ENCODE measurements at places on chromosomes 7 and 10. TPM values are rescaled to one million over a fixed set of nuclear protein-coding genes. Genes with fewer than 3 reads are reported as not detected.
A peak's percentile ranks its signal among the peaks of the same experiment; 100 is the strongest.

GRCh38 chr10:81472927-81473470 lies 402.0 kb upstream of the NRG3 start:
- no peak for DNase-seq

- no peak for DNase-seq
These were observed 420.9 kb upstream of the MGMT start for GRCh38 chr10:129046065-129046681.

DNA sequence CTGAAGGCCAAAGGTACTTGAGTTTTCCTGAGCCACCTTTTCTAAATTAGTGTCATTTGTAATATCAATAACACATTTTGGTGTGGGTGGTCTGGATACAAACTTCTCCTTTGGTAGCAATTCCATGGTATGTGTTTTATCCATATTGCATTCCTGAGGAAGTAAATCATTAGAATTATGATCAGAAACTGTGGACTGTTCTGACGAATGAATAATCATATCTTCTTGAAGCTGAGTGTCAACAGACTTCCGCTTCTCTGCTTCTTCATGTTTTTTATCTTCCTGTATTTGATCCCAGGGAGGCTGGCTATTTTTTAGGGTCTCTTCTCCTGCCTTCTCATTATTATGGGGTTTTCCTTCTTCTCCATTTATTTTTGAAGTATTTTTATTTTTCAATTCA lies 81.4 kb downstream of the NRBF2 start:
- DNase-seq, result no peak

DNA sequence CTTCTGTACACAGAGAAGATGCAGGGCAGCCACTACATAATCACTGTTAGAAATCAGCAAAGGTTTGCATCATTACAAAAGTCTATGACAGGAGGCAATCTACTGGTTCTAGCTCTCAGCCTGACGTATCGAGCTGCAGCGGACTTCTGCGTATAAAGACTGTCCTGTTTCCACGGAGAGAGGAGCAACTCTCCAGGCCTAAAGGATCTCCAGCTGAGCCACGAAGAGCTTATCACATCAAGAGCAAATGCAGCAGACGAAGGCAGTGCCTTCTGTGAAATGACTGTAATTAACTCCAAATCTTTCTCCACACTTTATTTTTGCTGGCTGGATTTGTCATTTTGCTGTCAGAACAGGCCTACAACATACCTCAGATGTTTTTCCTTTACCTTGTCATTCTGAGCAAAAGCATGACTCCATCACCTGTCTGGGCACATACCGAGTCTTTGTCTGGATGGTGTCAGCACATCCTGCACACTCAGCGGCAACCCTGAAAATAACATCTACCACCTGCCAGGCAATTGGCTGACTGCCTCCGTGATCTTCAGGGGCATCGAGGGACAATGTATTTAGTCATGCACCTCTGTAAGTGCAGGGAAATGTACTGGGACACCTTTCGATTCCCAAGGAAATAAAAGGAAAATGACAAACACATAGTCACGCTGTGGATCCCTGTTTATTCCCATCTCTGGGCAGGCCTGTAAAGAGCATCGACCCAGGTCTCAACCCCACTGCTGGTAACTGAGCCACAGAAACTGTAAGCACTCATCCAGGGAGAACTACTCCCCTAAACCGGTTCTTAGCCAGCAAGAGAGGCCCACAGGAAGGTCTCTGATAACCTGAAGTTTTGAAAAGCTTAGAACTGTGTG lies 26.3 kb upstream of the SH3PXD2A start:
- no peak for DNase-seq

DNA sequence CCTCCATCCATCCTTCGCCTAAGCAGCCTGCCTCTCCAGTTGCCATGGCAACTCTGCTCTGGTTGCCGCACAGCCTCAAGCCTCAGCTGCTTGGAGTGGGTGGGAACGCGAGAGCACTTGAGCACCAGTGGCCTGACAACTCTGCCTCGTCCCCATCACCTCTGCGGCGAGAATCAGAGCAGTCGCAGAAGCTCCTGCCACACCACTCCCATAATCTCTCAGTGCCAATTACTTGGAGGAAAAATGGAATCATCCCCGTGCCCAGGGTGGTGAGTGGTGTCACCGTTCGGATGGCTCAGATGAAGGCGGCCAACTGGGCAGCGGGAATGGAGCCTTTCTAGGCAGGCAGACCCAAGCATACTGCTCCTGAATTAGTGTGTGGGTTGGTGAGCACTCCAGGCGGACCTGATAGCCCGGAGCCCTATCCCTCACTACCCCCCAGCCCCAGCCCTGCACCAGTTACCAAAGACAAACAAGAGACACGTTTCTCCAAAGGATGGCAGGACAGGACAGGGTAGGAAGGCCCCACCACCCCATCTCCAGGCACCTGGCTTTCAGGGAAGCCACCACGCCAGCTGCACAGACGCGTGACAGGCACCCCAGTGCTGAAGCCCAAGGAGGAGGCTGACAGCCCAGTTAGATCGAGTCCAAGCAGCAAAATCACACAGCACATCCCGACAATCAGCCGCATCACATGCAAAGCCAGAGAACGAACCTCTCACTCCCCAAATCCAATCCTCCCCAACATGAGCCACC lies 335.4 kb downstream of the PTPRN2 start:
- DNase-seq, result no peak

GRCh38 chr10:32378363-32379317 lies 31.7 kb upstream of the EPC1 start:
- DNase-seq, result peak; percentile 98

DNA sequence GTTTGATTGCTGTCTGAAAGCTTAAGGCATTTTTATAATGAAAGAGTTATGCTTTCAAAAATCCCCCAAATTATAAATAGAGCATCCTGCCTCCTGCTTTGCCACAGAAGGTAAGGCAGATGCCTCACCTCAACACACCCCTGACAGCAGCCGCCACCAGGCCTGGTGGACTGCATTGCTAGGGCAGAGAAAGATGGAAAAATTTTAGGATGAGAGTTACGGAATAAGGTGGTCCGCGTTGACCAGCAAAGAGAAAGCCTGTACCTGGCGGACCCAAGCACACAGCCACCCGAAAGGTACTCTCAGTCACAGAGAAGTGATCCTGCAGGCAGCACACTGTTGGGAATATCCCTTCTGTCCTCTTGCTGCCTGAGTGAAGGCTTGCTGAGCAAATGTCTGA lies 360.4 kb upstream of the SHH start:
- no peak for DNase-seq

- DNase-seq, result no peak
These were observed 2.2 kb downstream of the IFIT2 start for GRCh38 chr10:89304026-89304425.

DNA sequence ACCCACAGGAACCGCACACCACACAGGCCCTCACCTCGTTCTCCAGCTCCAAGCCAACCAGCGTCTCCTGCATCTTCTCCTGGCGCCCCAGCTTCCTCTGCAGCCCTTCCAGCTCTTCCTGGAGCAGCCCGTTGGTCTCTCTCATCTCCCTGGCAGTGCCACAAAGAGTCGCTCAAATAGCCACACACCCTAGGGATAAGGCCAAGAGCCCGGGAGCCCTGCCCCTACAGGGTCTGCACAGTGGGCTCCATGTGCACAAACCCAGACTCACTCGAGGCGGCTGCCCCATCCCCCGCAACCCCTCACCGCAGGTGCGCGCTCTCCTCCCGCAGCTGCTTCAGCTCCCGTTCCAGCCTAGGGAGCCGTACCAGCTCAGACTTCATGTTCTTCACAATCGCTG lies 16.9 kb downstream of the MAD1L1 start:
- DNase-seq, result no peak

GRCh38 chr10:47457826-47458225 lies 26.1 kb downstream of the ANXA8 start:
- no peak for DNase-seq

DNA sequence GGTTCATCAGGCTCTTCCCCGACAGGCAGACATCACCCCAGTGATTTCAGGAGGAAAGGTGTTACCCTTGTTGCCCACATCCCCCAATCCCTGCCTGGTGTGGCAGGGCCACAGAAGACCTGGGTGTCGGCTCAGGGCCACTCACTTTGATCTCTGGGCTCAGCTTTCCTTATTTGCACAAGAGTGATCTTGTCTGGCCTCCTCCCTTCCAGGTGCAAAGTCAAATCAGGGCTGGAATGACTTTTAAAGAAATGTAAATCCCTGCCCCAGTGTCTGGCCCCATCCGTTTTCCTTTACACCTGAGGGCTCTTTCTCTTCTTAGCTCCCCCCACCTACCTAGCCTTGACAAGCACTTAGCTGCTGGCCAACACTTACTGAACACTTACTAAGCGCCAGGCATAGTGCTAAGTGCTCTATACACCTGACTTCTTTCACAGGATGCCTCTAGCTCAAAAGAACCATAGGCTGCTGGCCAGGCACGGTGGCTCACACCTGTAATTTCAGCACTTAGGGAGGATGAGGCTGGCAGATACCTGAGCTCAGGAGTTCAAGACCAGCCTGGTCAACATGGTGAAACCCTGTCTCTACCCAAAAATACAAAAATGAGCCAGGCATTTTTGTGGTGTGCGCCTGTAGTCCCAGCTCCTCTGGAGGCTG lies 979 bp upstream of the NODAL start:
- no peak for DNase-seq

DNA sequence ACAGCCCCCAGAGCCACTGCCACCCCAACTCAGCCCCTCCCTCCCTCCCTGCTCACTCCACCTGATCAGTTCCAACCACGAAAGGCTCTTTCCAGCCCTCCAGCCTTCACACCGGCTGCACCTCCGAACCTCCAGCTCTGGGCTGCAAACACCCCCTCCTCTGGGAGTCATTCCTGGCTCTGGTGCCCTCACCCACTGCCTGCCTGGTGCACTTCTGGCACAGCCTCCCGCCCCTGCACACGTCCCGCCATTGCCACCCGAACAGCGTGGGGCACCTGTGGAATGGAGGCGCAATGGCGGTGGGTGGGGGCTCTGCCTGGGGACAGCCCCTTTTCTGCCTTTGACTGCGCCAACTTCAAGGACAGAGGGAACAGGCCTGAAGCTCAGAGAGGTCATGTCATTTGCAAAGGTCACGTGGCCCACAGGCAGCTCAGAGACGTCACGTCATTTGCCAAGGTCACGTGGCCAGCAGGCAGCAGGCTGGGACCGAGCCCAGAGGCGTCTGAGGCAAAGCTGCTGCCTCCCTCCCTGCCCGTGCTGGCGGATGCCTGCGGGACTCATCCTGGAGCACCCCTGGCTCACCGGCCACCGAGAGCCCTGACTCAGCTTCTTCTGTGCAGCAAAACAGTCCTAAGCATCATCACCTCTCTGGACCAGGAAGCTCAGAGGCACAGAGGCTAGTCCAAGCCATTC lies 76.0 kb upstream of the DNAAF5 start:
- no peak for DNase-seq

DNA sequence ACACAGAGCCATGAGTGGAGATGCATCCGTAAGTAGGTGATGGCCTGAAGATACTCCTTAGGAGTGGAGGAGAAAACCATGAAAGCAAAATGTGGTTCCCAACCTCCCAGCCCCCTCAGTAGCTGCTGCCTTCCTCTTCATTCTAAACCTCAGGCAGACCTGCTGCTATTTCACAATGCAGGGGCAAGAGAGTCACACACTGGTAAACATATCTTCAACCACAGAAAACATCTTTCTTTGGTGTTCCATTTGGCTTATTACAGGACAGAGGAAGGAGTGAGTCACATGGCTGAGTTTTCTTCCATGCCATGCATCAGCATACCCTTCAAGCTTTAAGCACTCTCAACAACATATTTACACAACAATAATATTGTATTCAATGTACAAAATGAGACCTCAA lies 342.1 kb downstream of the BMPER start:
- DNase-seq, result no peak

- no peak for DNase-seq
These were observed 110.4 kb downstream of the NRCAM start for GRCh38 chr7:108345710-108346336.

GRCh38 chr10:74987339-74988053 lies 124.0 kb upstream of the SAMD8 start:
- no peak for DNase-seq

GRCh38 chr10:63582690-63583089 lies 61.5 kb downstream of the REEP3 start:
- DNase-seq, result no peak

GRCh38 chr7:19621740-19622139 lies 87.1 kb downstream of the POLR1F start:
- no peak for DNase-seq

- DNase-seq, result no peak
These were observed 1.9 kb upstream of the AEBP1 start for GRCh38 chr7:44101966-44102845.

DNA sequence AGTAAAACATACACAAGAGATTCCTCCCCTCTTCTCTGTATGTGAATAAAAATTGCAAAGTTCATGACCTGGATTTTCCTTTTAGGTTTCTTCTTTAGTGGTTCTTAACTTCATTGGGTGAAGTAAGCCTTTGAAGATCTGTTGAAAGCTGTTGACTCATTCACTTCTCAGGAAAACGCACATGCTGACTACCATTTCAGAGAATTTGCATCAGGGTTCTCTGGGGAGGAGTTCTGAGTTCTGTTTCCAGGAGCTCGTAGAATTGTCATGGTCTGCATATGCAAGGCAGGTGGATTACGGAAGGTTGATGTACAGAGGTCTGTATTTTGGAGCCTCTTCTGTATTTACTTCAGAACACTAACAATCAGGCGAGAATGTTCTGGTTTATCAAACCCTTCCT lies 962 bp upstream of the SLC26A4 start:
- DNase-seq, result no peak

GRCh38 chr10:510415-510881 lies 179.0 kb downstream of the DIP2C start:
- DNase-seq, result no peak

- peak; percentile 58 for DNase-seq
These were observed 101.7 kb upstream of the KLF6 start for GRCh38 chr10:3886641-3887251.

DNA sequence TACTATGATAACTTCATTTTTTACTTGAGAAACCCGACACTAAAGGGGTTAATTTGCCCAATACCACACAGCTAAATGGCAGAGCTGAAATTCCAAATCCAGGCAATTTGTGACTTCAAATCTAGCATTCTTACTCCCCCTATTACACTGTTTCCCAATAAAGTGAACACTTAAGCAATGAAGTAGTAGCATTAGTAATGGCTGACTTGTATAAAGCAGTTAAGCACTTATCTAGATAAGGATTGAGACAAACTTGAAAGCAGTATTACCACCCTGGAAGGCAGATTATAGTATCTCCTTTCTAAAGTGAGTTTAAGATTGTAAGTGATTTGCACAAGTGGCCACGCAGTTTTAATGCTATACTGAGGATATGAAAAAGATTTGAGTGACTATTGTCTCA lies 39.3 kb downstream of the WASL start:
- DNase-seq, result no peak

Gene ABCA13
- 5.1 TPM for total RNA-seq

Gene VENTX
- 3.3 TPM for total RNA-seq

Gene WIPF3
- 2.8 TPM for total RNA-seq

Gene C7orf25
- 5.6 TPM for total RNA-seq

Gene ANKRD22
- total RNA-seq, result 2.6 TPM

Gene ARHGEF35
- 10.8 TPM for total RNA-seq

Gene ARL3
- total RNA-seq, result 12.2 TPM

Gene EFCAB10
- 23.2 TPM for total RNA-seq

Gene CPXM2
- 5.0 TPM for total RNA-seq

Gene ACSM6
- not detected for total RNA-seq

Gene CLDN3
- 43.8 TPM for total RNA-seq

Gene ATP6V0A4
- 1.6 TPM for total RNA-seq

Gene MMP21
- total RNA-seq, result 0.21 TPM

Gene MRC1
- 14.0 TPM for total RNA-seq

Gene ENTPD1
- total RNA-seq, result 20.9 TPM

Gene OR2A1
- not detected for total RNA-seq

Gene CALHM2
- total RNA-seq, result 43.2 TPM

Gene HOGA1
- total RNA-seq, result 2.3 TPM

Gene ZPBP
- 0.85 TPM for total RNA-seq
